ENCODE measurements at places on chromosomes 6 and 20. TPM values are rescaled to one million over a fixed set of nuclear protein-coding genes. Genes with fewer than 3 reads are reported as not detected.

DNA sequence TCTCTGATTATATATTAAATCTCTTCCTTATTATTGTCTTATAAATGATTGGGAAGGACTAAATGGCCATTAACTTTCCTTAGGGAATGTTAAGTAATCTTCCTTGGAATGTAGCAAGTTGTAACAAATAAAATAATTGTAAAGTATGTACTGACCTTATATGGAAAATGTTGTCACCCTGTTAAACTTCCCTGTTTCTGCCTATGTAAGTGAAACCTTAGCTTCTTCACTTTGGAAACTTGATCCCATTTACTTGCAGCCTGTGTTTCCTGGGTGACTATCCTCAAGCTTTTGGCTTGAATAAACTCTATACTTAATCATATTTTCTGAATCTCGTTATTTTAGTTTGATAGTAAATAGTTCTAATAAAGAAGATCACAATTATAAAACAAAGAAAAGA is 519.5 kb upstream of the PTCHD4 start:
- no peak overlapping the region for H3K27ac ChIP-seq
- no peaks in the 10 kb centered on the region for H3K4me1 ChIP-seq
- H3K4me3 ChIP-seq = no peak overlapping the region
- no peaks in the 10 kb centered on the region for H3K27me3 ChIP-seq
- no peak for DNase-seq
- H3K36me3 ChIP-seq = no peaks in the 10 kb centered on the region

- peak overlapping the region; percentile 54 for H3K4me3 ChIP-seq
- H3K4me1 ChIP-seq = peaks cover 100% of the 10 kb centered on the region
- H3K27ac ChIP-seq = peak overlapping the region; percentile 99
- no peaks in the 10 kb centered on the region for H3K27me3 ChIP-seq
- DNase-seq = peak; percentile 89
- peaks cover 85% of the 10 kb centered on the region for H3K36me3 ChIP-seq
Measured at GRCh38 chr20:57397693-57398108, 6.5 kb downstream of the RBM38 start.

- H3K27me3 ChIP-seq = no peaks in the 10 kb centered on the region
- H3K4me3 ChIP-seq = no peak overlapping the region
- no peak overlapping the region for H3K27ac ChIP-seq
- DNase-seq = no peak
- H3K4me1 ChIP-seq = no peaks in the 10 kb centered on the region
Measured at GRCh38 chr6:124076336-124077048, 272.8 kb downstream of the NKAIN2 start.

- no peaks in the 10 kb centered on the region for H3K4me1 ChIP-seq
- H3K36me3 ChIP-seq = no peaks in the 10 kb centered on the region
- H3K27ac ChIP-seq = no peak overlapping the region
- H3K27me3 ChIP-seq = no peaks in the 10 kb centered on the region
- H3K4me3 ChIP-seq = no peak overlapping the region
Measured at GRCh38 chr6:136016228-136017225, 165.0 kb downstream of the PDE7B start.

- H3K4me3 ChIP-seq = no peak overlapping the region
- H3K4me1 ChIP-seq = peaks cover 7% of the 10 kb centered on the region
- no peaks in the 10 kb centered on the region for H3K27me3 ChIP-seq
- DNase-seq = no peak
- H3K27ac ChIP-seq = no peak overlapping the region
Measured at GRCh38 chr6:89597988-89598387, 40.6 kb downstream of the LYRM2 start.

GRCh38 chr20:54056762-54057639 is 13.4 kb downstream of the BCAS1 start:
- no peak overlapping the region for H3K27ac ChIP-seq
- no peaks in the 10 kb centered on the region for H3K36me3 ChIP-seq
- no peak overlapping the region for H3K4me3 ChIP-seq
- DNase-seq = no peak
- no peaks in the 10 kb centered on the region for H3K4me1 ChIP-seq

Gene C6orf58
- total RNA-seq = not detected

DNA sequence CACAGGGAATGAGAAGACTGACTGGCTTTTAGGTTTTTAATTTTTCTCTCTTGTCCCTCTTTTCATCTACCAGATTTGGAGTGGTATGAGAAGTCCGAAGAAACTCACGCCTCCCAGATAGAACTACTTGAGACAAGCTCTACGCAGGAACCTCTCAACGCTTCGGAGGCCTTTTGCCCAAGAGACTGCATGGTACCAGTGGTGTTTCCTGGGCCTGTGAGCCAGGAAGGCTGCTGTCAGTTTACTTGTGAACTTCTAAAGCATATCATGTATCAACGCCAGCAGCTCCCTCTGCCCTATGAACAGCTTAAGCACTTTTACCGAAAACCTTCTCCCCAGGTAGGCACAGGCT is 644 bp downstream of the MAD2L1BP start:
- no peaks in the 10 kb centered on the region for H3K27me3 ChIP-seq
- DNase-seq = no peak
- peak overlapping the region; percentile 39 for H3K27ac ChIP-seq
- peaks cover 28% of the 10 kb centered on the region for H3K36me3 ChIP-seq

DNA sequence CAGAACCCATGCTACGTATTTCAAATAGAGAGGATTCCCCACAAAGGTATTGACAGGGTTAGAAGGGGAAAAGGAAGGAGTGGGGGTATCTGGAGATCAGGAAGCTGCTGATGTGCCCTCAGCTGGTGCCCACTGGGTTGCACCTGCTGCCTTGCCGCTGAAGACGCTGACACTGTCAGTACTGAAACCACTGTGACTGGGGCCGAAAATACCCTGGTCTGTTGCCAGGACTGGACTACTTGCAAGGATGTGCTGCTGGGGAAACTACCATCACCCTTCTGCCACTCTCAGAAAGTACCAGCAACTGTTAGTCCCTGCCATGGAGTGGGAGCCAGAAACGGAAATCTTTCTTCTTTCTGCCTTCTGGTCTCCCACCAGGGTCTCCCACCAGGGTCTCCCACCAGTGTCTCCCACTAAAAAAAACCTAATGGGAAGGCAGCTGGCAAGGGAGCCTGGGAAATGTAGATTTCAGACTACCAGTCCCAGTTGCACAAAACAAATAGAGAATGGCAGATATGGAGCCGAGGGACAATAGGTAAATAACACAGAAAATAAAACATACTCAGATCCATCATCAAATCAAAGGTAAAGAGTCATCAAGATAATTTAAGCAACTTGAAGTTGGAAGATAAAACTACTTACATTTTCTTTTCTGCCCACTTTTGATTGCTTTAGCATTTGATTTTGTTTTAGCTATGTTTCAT is 204.8 kb downstream of the TPBG start:
- H3K27me3 ChIP-seq = no peaks in the 10 kb centered on the region
- H3K36me3 ChIP-seq = no peaks in the 10 kb centered on the region
- H3K4me1 ChIP-seq = no peaks in the 10 kb centered on the region
- H3K27ac ChIP-seq = no peak overlapping the region

DNA sequence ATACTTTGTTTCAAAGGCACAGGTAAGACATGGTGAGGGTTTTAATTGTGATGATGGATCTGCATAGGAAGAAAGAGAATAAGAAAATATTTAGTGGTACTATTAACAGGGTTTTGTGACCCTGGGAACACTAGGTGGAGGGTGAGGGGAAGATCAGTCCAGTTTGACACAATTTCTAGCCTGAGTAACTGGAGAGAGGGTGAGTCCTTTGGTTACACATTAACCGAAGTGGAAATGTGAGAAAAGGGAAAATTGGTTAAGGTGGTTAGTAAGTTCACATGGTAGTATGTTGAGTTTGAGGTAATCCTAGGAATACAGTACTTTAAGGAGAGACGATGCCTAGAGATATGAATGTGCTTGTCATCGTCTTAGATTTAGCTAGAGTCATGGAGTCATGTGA is 54.8 kb upstream of the POU3F2 start:
- no peak for DNase-seq
- no peaks in the 10 kb centered on the region for H3K4me1 ChIP-seq
- H3K27ac ChIP-seq = no peak overlapping the region

GRCh38 chr6:14107711-14108494 is 9.7 kb upstream of the CD83 start:
- no peaks in the 10 kb centered on the region for H3K36me3 ChIP-seq
- no peaks in the 10 kb centered on the region for H3K27me3 ChIP-seq
- no peak overlapping the region for H3K27ac ChIP-seq
- H3K4me3 ChIP-seq = no peak overlapping the region
- peaks cover 22% of the 10 kb centered on the region for H3K4me1 ChIP-seq
- DNase-seq = no peak

- no peak overlapping the region for H3K27ac ChIP-seq
- no peaks in the 10 kb centered on the region for H3K27me3 ChIP-seq
- no peaks in the 10 kb centered on the region for H3K36me3 ChIP-seq
- H3K4me3 ChIP-seq = no peak overlapping the region
- no peaks in the 10 kb centered on the region for H3K4me1 ChIP-seq
Measured at GRCh38 chr20:41018153-41018552, 10.5 kb upstream of the TOP1 start.

Gene F13A1
- total RNA-seq = 0.38 TPM

GRCh38 chr20:37526839-37527637 is 638 bp downstream of the BLCAP start:
- peaks cover 55% of the 10 kb centered on the region for H3K4me1 ChIP-seq
- DNase-seq = no peak
- peak overlapping the region; percentile 99 for H3K27ac ChIP-seq
- peaks cover 4% of the 10 kb centered on the region for H3K36me3 ChIP-seq
- peak overlapping the region; percentile 100 for H3K4me3 ChIP-seq
- H3K27me3 ChIP-seq = no peaks in the 10 kb centered on the region

DNA sequence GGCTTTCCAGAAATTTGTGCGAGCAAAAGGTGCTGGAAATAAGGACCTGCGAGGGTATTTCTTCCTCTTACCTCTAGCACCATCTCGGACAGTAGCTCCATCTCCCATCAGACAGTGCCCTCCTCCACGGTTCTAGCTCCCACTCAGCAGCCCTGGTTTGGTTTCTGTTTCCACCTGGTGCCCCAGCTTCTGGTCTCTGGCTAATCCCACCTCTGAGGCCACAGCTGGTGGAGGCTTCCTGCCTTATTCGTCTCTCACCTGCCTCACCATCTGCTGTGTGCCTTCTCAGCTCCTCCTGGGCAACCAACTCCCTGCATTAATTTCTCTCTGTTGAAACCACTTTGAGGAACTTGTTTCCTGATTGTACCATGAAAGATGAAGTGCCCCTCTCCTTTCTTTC is 162.4 kb upstream of the CDYL start:
- no peak overlapping the region for H3K27ac ChIP-seq
- H3K4me1 ChIP-seq = peaks cover 7% of the 10 kb centered on the region
- H3K36me3 ChIP-seq = no peaks in the 10 kb centered on the region

Gene PPP1R16B
- total RNA-seq = 91.1 TPM

Gene TNXB
- 8.3 TPM for total RNA-seq

Data from CD4-positive, alpha-beta T cell (primary cell).